Stimulated activated CD4-positive, alpha-beta T cell treated with anti-CD3 and anti-CD28 coated beads, TNF-alpha, amount 100 ng/mL, for 48 hours (primary cell): ENCODE measurements at places on chromosomes 12 and 14.

GRCh38 chr12:105980533-105980932, 158.2 kb downstream of the NUAK1 start:
- DNase-seq = no peak

- DNase-seq = peak; percentile 9
Observed at GRCh38 chr12:109020796-109021380, at the start of gene SVOP. Gene SVOP (minus strand): TSS chr12:109021068. CDS start chr12:109020868, 200 bp downstream.

- DNase-seq = no peak
Observed at GRCh38 chr12:78793491-78793890, 71.1 kb upstream of the SYT1 start.

DNA sequence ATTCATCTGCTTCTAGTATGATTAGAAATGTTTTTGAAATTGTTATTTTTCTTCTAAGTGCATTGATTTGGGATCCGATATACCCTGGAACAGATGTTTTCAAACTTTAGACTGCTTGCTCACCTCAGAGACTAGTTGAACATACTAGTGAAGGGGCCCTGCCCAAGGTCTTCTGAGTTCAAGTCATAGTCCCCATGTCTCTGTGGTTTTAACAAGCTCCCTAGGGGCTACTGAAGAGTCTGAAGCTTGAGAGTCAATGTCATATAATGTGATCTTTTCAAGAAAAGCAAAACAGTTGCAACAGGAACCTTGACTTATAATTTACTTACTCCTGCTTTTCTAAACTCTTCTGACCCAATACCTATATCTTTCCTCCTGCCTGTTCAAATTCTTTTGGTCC, 7.5 kb upstream of the UBE2N start:
- DNase-seq = no peak

GRCh38 chr12:2003676-2004112, 563 bp downstream of the DCP1B start:
- DNase-seq = no peak

GRCh38 chr14:103205541-103205906, 82.3 kb downstream of the TNFAIP2 start:
- no peak for DNase-seq

- DNase-seq = no peak
Observed at GRCh38 chr12:46677749-46678148, 148.0 kb downstream of the SLC38A4 start.

DNA sequence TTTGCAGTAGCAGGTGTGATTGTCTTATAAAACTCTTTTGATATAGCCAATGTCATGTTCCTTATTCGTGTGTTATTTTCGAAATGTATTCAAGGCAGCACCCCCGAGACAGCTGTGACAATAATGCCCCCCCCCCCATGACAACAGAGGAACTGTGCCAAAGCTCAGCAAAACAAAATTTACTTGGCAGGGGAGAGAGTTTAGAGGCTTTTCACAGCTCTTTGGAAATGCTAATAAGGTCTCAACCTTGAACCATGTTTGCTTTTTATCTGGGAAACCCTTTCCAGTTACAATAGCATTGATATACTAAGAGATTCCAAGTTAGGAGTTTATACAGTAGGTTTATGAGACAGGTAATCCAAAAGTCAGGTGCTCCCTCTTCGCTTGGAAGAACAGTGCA, 56.4 kb upstream of the USP44 start:
- no peak for DNase-seq

DNA sequence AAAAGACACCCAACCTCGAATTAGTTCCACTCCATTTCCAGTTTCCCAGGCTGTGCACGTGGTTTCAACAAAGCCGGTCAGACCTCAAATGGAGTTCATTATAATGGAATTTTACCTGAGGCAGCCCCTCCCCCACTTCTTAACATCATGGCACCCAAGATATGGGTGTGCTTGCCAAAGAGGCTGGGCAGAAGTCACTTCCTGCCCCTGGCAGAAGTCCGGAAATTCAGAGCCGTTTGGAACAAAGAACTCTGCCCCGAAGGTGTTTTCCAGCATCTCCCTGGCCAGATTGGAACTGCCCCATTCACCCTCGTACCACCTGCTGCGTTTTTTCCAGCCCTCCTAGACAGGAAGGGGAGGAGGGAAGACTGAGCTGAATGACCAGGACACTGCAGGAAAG, 8.2 kb downstream of the VDR start:
- DNase-seq = no peak

DNA sequence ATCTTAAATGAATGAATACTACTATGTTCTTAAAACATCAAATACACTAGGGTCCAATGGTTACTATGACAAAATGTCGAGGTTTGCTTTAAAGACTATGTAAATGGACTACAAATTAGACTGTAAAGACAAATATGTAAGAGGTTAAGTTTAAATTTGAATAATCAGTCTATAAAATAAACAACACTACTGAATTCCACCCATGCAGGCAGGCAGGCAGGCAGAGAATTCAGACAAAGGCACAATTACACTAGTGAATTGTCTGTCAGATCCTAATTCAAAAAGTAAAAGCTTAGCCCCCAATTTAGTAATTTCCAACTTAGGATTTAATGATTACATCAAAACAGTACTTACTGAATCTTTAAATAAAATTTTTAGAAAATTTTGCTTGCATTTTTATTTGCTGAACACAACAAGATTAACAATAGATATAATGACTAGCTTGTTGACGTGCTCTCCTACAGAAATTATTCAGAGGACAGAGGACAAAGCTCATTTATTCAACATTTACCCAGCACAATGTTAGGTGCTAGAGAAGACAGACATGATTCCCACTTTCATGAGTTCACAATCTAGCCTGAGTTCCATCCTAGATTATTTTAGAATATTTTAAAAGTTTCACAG, 97.4 kb downstream of the CDK17 start:
- no peak for DNase-seq

- no peak for DNase-seq
Observed at GRCh38 chr12:90959538-90960139, 4.7 kb upstream of the CCER1 start.

GRCh38 chr12:122040579-122041386, 19.1 kb downstream of the BCL7A start:
- no peak for DNase-seq

DNA sequence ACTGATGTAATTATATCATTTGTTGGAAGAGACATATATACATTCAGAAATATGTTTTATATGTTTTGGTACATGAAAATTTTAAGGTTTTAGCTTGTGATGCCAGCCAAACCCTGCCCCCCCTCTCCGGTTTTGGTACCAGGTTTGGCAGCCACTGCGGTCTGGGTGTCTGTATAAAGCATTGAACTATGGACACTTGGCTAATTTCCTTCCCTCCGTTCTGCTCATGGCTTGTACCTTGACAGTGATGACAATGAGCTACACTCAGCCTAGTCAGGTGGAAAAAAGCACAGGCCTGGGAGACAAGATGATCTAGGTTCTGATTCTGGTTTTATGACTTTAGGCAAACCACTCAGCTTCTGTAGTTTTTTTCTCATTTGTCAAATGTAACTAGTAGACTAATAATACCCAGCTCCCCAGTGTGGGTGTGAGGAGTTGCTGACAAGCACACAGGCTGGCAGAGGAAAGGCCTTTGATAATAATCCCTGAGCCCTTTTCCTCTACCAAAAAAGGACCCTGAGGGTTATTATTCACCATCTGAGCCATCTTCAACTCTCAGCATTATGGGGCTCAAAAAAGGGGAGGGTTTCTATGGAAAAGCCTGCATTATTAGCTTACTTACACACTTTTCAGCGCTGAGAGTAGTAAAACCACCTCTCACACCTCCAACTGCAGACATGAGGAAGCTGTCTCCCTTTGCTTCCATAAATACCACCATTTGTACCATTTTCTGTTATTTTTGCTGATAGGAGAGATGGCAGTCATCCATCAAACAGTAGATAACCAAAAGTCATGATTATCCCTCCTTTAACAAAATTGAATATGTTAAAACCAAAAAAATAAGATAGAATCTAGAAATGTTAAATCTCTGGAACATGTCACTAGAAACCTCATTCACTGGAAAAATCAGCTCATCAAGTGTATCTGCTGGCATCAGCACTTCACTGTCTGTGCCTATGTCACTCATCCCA, 76.3 kb upstream of the PSMC1 start:
- DNase-seq = no peak

GRCh38 chr12:123441523-123442164, 5.2 kb upstream of the RILPL2 start:
- no peak for DNase-seq

- DNase-seq = no peak
Observed at GRCh38 chr14:26622611-26623010, 24.8 kb upstream of the NOVA1 start.

- DNase-seq = no peak
Observed at GRCh38 chr12:124111006-124111405, 138.0 kb downstream of the ZNF664 start.
